GM18507 (cell line): ENCODE measurements at places on chromosomes 4 and X.

DNA sequence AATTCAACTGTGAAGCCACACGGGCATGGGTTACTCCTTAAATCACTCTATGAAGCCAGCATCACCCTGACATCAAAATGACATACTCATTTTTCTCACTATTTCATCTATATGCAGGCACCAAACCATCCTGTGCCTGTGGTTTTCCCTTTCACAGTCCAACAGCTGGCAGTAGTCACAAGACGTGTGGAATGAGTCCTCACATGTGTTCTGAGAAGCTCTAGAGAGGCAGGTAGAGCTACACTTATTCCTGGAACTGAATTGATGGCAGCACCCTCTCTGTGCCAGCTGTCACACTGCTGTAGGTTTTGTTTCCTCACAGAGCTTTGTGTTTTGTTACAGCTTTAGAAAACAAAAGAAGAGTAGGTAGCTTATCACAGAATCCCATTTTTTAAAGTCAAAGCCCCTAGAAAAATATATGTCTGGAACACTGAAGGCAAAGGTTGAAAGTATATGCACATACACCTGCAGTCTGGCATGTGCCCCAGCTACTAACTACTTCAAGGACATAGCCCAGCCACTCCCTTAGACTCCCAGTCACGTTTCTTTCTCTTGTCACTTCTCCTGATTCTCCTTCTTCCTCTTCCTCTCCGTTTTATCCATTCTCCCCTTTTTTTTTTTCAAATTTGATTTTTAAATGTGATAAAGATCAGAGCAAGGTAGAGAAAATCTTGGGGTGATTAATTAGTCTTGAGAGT, 107.1 kb downstream of the ANXA10 start:
- no peak for DNase-seq

DNA sequence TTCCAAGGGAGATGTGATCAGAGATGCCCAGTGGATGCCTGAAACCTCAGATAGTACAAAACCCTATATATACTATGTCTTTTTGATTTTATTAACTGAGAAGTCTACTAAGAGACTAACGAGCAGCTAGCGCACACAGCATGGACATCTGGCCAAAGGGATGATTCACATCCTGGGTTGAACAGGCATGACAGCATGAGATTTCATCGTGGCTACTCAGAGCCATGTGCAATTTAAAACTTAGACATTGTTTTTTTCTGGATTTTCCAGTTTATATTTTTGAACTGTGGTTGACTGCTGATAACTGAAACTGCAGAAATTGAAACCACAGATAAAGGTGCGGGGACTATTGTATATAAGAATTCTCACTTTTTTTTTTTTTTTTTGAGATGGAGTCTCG, 2252.9 kb upstream of the AGA start:
- DNase-seq: no peak

DNA sequence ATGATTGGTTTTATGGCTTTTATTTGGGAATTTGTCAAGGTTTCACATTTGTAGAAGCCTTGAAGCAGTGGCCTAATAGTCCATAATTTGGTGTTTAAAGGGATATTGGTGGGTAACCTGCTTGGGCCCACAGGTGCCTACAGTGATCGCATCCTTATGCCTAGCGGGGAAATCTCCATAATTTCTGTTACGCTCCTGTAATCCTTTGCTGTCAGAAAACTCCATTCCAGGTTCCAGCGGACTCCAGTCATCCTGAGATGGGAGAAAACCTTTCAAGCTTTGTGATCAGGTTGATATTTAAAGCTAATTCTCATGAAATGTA, 257.0 kb upstream of the JADE1 start:
- DNase-seq: no peak

DNA sequence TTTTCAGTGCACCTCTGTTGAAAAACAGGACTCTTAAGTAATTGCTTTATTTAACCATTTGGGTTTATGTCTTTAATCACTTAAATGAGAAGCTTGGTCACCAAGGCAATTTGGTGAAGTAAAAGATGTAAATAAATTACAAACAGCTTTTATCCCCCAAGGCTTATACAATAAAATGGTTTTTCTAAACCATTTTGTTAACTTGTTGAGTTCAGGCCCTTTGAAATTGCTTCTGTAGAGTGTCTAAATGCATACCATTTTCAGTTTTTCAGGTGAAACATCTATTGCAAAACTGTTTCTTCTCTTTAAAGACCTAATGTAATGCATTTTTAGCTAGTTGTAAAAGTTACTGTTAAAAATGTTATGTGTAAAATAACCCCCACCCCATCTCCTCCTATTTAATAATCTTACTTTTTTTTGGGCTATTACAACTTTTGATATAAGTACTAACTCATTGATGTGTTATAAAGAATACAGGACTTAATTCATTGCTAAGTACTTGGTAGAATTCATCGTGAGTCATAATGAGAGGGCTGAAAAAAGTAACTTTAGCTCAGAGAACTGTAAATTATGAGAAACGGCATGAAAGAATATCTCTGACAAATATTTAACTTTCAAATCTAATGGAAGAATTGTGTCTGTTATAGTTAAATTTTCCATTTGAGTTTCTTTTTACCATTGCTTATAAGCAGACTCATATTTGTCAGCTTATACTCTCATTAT, 4.5 kb downstream of the RAPGEF2 start:
- no peak for DNase-seq
